ENCODE measurements at places on chromosomes 11 and 22.

- no peak for DNase-seq
These were observed 43.9 kb upstream of the LRRC32 start for GRCh38 chr11:76714493-76714892.

- no peak for DNase-seq
These were observed 41.6 kb upstream of the PAK1 start for GRCh38 chr11:77515483-77515882.

DNA sequence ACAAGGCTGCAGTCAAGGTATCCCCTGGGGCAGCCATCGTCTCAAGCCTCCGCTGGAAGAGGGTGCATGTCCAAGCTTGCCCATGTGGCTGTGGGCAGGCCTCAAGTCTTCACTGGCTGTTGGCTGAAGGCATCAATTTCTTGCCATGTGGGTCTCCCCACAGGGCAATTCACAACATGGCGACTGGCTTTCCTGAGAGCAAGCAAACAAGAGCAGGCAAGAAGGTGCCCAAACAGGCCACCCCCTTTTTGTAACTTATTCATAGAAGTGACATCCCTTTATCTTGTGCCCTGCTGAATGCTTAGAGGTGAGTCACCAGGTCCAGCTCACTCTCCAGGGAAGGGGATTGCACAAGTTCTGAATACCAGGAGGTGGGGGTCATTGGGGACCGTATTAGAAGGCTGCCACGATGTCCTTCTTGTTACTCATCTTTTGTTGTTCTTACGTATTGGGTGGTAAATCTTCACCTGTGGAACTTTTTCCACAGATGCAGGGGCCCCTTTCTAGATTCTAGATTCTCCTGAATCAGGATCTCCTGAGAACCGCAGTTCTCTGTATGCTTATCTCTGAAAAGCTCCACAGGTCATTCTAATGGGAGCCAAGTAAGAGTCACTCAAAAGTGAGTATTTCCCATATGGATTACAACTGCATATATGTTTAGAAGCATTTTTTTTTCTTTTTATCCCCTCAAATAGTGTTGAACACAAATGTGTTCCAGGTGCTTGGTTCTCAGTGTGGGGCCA lies 44.2 kb upstream of the MICAL2 start:
- DNase-seq, result no peak

DNA sequence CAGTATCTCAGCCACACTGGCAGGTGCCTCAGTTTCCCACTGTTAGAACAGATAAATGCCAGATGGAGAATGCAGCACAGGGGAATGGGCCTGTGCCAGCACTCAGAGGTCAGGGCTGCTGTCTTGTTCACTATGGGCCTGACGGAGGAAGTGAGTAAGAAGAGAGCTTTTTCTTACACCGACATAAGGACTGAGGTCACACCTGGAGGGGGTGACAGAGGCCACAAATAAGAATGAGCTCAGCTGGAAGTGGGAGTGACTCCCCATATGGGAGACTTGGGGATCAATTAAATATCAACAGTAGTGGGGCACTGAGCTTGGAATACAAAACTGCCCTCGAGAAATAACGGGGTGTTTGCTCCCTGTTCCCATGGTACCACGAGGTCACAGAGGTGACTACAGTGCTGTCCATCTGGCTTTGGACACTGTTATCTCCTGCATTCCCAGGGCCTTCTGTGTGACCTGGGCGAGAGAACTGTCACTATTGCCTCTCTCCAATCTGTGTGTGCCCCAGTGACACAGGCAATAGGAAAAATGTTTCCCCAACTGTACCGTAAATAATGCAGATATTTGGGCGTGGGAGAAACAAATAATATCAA lies 94.1 kb upstream of the NNMT start:
- DNase-seq, result no peak

- no peak for DNase-seq
These were observed 5.2 kb downstream of the RASSF7 start for GRCh38 chr11:565921-566509.

GRCh38 chr11:118277312-118277711 lies 13.2 kb upstream of the MPZL2 start:
- DNase-seq, result no peak

DNA sequence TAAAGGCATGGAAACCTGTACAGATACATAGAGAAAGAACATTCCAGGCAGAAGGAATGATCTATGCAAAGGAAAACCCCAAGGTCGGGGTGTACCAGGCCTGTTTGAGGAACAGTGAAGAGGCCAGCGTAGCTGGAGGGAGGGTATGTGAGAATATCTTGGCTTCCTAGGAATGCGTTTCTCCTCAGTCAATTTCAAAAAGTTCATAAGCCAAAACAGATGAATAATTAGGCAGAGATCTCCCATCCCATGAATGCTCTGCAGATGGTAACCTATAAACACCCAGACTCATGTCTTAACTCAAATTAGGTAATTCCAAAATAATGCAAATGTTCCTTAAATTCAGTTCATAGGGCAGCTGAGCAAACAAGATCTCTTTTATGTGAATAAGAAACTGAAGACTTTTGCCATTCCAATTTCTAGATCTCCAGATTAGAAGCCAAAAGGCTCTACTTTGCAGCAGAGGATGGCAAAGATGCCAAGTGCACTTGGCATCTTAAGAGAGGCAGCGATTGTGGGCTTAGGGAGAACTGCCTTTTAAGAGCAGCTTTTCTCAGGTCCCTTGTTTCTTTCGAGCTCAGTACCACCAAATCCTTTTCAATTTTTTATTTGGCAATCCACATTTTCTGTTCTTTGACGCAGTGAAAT lies 13.2 kb downstream of the FAM118B start:
- no peak for DNase-seq

DNA sequence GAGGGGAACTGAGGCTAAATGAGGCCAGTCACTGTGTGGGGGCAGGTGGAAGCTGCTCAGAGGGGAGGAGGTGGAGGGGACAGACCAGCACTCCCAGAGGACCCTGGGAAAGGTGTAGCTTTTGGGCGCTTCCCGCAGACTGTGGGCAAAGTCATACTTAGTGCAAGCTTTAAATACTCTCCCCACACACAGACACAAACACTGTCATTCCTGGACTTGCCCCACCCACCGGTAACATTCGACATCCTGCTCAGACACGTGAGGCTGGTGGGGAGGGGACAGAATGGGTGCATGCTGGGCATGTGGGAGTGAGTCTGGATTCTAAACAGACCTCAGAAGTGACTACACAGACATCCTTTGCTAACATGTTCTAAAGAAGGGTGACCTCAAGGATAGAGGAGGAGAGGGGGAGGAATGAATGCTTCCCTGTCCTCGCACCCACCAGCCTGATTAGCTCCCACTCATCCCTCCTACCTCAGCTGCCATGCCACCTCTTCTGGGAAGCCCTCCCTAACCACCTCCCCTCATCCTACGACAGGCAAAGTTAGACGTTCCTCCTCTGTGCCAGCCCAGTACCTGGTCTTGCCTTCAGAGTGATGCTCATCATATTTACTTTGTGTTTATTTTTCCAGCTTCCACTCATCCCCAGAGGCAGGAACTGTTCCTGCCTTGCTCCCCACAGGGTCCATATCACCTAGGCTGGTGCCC lies 22.2 kb downstream of the TSKU start:
- DNase-seq, result no peak

- DNase-seq, result no peak
These were observed 63.0 kb downstream of the SGSM1 start for GRCh38 chr22:24868979-24869378.

GRCh38 chr11:17238377-17238776 lies 30.6 kb upstream of the PIK3C2A start:
- DNase-seq, result no peak

DNA sequence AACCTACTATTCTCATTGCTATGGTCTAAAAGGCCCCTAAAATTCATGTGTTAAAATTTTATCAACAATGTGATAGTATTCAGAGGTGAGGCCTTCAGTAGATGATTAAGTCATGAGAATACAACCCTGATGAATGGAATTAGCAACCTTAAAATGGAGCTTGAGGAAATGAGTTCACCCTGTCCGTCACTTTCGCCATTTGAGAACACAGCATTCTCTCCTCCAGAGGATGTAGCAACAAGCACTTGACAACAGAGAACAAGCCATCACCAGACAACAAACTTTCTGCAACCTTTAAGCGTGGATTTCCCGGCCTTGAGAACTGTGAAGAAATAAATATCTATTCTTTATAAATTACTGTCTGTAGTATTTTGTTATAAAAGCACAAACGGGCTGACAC lies 197.0 kb downstream of the SBF2 start:
- no peak for DNase-seq

GRCh38 chr22:17860220-17860965 lies 86.1 kb upstream of the BID start:
- DNase-seq, result no peak

- DNase-seq, result no peak
These were observed 666.7 kb upstream of the RAG2 start for GRCh38 chr11:37264783-37265182.

DNA sequence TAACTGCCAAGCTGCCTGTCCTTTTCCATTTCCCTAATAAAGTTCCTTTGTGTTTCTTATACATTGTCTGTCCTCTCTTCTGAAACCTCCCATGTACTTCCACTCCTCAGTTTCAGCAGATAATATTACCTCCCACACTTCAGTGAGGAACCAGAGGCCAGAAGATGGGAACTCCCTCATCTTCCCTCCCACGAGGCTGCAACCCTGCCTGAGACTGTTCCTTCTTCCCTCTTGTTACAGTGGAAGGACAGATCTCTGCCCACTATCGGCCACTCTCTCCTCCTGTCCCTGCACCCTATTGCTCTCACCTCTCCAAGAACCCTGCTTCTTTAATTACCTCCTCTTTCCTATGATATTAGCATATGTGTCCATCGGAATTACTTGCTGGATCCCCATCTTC lies 38.1 kb upstream of the SWAP70 start:
- DNase-seq, result no peak

DNA sequence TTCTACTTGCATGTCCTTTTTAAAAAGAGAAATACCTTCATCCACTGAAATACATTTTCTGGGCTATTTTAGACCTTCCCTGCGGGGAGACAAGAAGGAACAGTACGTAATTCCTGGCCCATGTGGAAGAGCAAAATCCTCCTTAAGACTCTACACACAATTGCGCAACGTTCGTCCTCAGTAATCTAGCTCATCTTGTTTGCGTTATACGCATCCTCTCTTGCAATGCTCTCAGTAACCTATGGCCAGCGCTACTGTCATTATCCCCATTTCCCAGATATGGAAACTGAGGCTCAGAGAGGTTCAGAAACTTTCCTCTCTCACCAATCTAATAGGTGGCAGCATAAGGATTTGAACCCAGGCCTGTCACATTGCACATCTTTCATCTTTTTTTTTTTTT lies 54.6 kb downstream of the RPUSD4 start:
- DNase-seq, result no peak

DNA sequence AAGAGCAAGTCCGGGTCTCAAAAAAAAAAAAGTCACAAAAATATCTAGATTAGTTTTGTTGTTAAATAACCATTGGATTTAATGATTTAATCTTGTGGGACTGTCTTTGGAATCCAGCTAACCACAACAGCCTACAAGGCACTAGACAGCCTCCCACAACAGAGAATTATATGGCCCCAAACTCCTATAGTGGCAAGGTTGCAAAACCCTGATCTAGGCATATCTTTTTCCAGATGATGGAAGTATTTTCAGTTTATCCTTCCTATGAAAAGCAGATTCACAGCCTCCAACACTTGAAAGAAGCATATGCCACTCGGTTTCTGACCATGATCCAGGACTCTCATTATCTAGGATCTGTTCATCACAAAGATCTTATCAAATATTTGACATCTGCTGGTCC lies 5.4 kb upstream of the C11orf87 start:
- DNase-seq, result no peak

DNA sequence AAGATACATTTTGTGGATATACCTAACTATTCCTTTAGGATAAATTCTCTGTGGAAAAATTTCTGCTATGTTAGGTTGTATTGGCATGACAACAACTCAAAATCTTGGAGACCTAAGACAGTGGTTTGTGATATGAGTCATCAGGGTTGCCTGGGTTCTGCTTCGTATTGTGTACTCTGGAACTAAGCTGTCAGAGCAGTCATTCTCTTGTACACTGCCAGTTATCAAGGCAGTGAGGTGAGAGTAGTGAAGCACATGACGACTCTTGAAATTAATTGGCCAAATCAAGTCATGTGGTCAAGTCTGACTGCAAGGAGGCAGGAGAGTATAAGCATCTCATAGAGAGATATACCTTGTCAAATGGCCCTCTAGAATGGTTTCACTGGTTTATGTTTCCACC lies 104.4 kb downstream of the FANCF start:
- DNase-seq, result no peak

- no peak for DNase-seq
These were observed 1.6 kb downstream of the CADM1 start for GRCh38 chr11:115502636-115503082.

GRCh38 chr11:78251083-78251775 lies 62.5 kb downstream of the USP35 start:
- no peak for DNase-seq

GRCh38 chr11:127875131-127875530 lies 712.2 kb downstream of the ETS1 start:
- no peak for DNase-seq
